ENCODE measurements at places on chromosomes 1 and 21. TPM values are rescaled to one million over a fixed set of nuclear protein-coding genes. Genes with fewer than 3 reads are reported as not detected.

PALMD gene
- total RNA-seq = not detected

CHI3L2 gene
- 12.9 TPM for total RNA-seq

ANKRD34A gene
- total RNA-seq = 0.42 TPM

LCE1D gene
- total RNA-seq = not detected

CDC14A gene
- total RNA-seq = 167 TPM

KIAA1614 gene
- total RNA-seq = 2.0 TPM

RNF186 gene
- not detected for total RNA-seq

CHIA gene
- under 0.01 TPM for total RNA-seq

HSF2BP gene
- total RNA-seq = 0.42 TPM

LRRC38 gene
- total RNA-seq = not detected

GIPC2 gene
- under 0.01 TPM for total RNA-seq

HUNK gene
- total RNA-seq = 0.10 TPM

REN gene
- total RNA-seq = not detected

CDA gene
- 7.5 TPM for total RNA-seq
